ENCODE measurements at places on chromosomes 2 and 18.

DNA sequence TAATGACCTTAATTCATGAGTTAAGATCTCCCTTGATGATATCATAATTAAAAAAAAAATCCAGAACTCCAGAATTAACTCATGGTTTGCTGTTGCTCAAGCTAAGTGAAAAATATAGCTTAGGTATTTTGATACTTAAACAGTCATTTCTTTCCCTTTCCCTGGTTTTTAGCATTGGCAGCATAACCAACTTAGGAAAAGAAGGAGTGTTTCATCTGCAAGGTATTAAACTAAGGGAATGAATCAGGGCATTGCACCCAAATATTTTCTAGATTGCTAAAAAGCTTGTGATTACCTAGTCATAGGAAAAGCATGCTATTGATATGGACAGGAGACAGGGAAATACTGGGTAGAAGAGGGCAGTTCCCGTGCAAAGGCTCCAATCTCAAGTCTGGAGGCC is 207.2 kb downstream of the LRP1B start:
- no peak for DNase-seq

- peak; percentile 33 for DNase-seq
These were observed 275.4 kb upstream of the TCF4 start for GRCh38 chr18:55863391-55863706.

GRCh38 chr2:72920318-72921087 is 3.2 kb downstream of the EMX1 start:
- peak; percentile 33 for DNase-seq

DNA sequence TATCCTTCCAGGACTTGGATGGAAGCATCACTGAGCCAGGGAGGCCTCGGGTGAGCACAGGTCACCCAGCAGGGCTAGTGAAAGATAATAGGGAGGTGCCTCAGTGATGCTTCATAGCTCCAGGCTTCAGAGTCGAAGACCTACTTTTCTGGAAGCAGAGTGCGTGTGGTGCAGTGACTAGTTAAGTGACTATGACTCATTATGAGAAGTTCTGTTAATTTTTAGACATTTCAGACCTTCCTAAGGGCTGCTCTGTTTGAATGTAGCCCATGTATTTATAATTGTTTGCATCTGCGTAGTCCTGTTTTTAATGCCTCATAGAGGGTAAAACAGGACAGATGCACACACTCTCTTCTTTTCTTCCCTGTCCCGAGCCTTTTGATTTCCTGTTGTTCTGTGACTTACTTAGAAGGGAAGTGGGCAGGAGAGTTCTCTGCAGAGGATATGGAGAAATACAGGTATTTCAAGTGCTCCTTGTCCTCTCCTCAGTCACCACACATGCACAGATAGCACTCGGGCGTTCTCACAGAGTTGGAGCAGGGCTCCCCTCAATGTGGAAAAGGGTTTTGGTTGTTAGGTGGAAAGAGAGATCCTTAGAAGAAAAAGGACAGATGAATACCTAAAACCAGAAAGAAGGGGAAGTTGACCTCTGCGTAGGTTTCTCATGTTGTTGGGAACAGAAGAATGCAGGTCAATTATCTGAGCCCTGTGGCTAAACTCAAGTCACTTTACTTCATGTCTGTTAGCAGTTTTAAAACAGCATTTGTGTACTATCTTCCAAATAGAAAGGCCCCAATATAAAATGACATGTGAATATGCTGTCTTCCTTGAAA is 34.7 kb downstream of the RALB start:
- DNase-seq = no peak

GRCh38 chr2:96393989-96394761 is 58.6 kb downstream of the NCAPH start:
- DNase-seq = no peak

DNA sequence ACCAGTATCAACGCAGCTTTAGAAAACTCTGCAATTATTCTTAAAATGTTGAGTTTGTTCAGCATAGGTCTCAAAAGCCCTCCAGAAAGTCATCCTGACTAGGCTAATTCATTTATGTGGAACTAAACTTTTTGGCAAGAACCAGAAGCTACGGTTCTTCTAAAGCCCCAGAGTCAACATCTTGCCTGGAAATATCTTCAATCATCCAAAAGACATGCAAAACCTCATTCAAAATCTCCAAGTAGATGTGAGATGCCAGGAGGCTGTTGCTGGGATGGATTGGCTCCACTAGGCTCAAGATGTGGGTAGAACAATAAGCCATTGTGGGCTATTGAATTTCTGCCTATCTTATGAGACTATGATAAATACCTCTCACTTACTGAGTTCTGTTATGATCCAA is 2.1 kb upstream of the SCG2 start:
- DNase-seq = no peak

- no peak for DNase-seq
These were observed 328.9 kb downstream of the ZEB2 start for GRCh38 chr2:144190908-144191605.

DNA sequence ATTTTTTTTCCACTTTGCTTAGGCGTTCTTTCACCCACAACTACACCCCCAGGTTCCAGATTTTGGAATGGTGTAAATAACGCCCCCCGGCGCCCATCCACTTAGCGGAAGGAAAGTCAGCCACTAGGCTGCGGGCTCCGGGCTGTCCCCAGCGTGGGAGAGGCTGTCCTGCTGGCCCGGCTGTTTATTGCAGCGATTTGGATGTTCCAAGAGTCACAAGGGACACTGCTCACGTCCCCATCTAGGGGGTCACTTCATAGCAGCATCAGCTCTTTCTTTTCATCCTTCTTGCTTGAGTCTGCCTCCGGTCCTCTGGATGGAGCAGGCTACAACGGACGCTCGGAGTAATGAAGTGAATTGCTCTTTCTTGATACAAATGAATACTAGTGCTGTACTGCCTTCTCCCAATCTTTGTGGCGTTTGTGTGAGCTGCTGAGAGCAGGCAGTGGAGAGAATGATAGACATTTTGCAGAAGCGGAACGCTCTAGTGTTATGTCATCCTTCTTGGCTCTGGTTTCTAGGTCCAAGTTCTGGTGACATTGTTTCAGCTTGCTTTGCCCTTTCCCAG is 50.7 kb upstream of the PAIP2B start:
- no peak for DNase-seq

GRCh38 chr2:200217320-200217719 is 89.2 kb upstream of the SPATS2L start:
- no peak for DNase-seq

GRCh38 chr18:79396431-79397246 is 909 bp downstream of the NFATC1 start:
- no peak for DNase-seq

GRCh38 chr2:136408795-136409194 is 290.8 kb upstream of the CXCR4 start:
- DNase-seq = no peak

GRCh38 chr2:227608561-227609338 is 5.9 kb downstream of the SCYGR3 start:
- no peak for DNase-seq

DNA sequence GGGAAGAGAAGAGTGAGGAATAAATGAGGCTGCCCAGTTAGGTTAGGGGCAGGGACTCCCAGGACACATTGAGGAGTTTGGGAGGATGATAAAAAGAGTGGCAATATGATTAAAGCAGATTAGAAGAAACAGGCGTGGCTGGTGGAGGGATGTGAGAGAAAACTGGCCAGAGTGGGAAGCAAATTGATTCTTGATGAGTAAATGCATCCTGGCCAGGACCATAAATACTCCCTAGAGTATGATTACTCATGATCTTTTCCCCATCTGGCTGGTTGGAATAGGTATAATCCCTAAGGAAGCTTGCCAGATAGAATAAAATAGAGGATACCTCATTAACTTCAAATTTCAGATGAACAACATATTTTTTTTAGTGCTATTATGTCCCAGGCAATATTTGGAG is 21.5 kb upstream of the DAW1 start:
- no peak for DNase-seq

GRCh38 chr18:66560094-66560493 is 43.8 kb downstream of the CDH19 start:
- peak; percentile 58 for DNase-seq

GRCh38 chr2:172087780-172088244 is 2.5 kb downstream of the DLX1 start:
- no peak for DNase-seq

DNA sequence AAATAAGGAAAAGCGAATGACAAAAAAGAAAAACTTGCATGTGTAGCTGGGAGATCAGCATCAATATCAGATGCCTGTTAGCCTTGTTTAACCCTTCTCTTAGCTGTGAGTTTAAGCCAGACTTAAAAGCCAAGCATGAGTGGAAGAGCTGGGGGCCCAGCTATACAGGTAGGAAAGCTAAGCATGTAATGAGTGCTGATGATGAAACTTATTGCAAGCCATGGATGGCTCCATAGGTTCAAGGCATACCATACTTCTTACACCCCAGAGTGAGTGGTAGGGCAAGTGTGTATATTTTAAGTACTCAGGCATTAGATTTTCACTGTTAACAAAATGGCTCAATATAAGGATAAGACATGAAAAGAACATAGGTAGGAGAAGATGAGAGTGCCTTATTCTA is 28.0 kb downstream of the RBBP8 start:
- no peak for DNase-seq

DNA sequence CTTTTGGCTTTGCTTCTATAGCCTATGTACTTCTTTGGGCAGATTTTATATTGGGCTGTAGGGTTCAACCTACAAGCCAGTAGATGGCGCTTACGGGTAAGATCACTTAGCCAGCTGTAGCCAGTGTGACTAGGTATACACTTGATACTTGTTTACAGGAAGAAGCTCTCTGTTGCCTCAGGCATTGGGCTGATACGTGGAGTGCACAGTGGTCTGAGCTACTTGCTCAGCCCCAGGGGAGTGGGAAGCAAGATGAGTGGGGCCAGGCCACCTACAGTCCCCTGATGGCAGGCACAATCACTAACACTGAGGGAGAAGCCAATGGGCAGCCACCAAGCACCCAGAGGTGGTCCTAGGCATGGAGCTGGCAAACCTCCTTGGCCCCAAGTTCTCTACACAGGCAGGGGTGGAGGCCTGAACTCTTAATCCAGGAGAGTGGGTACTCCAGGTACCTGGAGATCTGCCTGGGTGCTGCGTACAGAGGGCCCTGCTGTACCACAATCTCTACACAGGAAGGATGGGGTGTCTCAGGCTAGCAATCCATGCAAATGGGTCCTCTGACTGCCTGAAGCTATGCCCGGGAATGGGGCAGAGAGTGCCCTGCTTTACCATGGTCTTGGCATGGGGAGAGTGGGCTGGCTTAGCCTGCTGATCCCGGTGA is 122.2 kb downstream of the NCOA1 start:
- peak; percentile 3 for DNase-seq
